NCI-H345 (cell line): ENCODE measurements at places on chromosomes 11 and 22.

DNA sequence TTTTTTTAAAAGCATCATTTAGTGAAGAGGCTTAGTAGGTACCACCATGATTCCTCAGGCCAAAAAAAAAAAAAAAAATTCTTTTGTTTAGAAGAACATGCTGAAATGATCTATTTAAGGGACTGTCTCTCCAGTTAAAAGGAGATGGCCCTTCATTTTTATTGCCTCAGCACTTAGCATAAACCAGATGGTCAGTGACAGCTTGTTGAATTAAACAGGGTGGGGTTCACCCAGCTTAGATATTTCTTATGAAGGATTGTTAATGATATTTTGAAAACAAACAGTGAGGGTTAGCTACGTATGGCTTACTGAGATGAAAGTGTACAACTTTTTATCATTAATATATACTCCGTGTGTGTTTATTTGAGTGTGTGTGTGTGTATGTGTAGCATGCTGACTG lies 203.7 kb downstream of the FAM181B start:
- no peak for DNase-seq

DNA sequence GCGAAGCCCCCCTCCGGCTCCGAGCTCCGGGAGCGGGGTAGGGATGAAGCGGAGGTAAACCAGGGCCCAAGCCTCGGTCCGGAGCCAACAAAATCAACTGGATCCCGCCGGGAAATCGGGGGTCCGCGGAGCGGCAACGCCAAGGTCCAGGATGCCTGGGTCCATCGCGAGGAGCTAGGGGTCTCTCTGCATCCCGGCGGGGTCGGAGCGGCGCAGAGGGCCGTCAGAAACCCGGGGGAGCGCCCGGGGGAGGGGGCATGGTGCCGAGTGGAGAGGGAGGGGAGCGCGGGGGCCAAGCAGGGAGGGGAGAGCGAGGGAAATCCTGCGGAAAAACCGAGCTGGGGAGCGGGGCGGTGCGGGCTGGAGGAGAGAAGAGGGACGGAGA lies 51.8 kb downstream of the SLC22A12 start:
- no peak for DNase-seq

DNA sequence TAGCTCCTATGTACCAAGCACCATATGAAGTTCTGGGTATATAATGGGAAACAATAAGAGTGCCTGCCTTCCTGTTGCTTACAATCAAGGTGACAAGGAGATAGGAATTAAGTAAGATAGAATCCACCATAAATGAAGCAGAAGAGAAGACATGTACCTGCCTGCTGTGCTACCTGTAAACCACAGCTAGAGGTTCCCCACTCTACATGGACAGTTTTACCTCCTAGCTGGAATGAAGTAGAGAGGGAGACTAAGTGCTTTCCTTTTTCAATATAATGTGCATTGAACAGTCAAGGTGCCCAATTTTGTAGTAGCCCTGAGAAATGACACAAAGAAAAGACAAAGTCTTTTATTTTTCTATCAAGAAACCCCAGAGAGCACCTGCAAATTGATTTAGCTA lies 984.6 kb downstream of the DLG2 start:
- DNase-seq: no peak

GRCh38 chr11:113603277-113604059 lies 102.6 kb downstream of the TMPRSS5 start:
- no peak for DNase-seq
